ENCODE measurements at places on chromosomes 5 and 9.

DNA sequence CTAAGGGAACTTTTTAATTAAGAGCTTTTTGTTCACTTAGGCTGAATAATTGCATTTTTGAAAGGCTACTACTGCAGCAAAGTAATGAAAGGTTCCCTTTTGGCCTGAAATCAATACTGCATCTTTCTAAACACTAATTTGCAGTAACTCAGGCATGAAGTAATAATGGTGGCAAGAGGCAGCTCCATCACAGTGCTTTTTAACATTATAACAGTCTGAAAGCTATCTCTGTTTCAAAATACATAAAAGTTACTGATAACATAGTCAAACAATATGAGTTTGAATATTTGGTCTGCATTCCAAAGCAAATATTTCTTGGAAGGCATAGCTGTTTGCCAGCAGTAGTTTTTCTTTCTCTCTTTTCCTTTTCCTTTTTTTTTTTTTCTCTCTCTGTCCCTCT lies 113.4 kb downstream of the FBN2 start:
- DNase-seq = no peak

GRCh38 chr9:87557996-87558395 lies 60.3 kb downstream of the DAPK1 start:
- DNase-seq = no peak

GRCh38 chr5:93592883-93593282 lies 9.9 kb downstream of the NR2F1 start:
- DNase-seq = no peak

GRCh38 chr5:131747180-131748105 lies 49.4 kb downstream of the FNIP1 start:
- no peak for DNase-seq

GRCh38 chr5:108141676-108142075 lies 240.2 kb downstream of the FBXL17 start:
- no peak for DNase-seq

DNA sequence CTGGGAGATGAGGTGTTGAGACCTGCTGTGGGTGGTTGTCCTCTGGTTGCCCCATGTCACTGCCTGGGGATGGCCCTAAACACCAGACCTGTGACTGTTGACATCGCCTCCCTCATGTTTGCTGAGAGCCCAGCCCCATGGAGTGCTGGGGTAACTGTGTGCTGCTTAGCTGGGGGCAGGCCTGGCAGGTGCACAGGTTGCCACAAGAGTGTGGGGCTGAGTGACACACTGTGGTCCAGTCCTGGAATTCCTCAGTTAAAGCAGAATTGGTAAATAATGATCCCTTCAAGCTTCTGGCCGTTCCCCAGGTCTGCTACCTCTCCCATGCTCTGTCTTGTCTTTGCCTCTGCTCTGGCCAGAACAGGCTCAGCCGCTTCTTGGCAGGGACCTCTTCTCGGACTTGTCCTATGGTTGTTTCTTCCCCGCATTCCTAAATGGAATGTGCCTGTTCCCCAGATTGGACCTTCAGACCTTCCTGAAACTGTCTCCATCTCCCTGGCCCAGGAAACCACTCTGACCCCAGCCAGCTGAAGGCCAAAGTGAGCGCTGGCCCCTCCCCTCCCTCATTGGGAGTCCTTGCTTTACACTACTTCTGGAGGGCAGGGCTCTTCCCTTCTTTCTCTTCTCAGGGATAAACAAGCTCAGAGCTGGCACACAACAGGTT lies 61.2 kb upstream of the PITX1 start:
- no peak for DNase-seq

All from HCT116 (cell line).